HepG2 (cell line): ENCODE measurements at places on chromosomes 2 and 18. TPM values are rescaled to one million over a fixed set of nuclear protein-coding genes. Genes with fewer than 3 reads are reported as not detected.

The LONRF2 gene
- polyA plus RNA-seq = 0.01 TPM in 1 of 2 replicates, not detected in the other

The SERPINB7 gene
- not detected in 2 replicates for polyA plus RNA-seq

- DNase-seq = no peak
Measured at GRCh38 chr18:68402784-68403183, 312.1 kb downstream of the TMX3 start.

DNA sequence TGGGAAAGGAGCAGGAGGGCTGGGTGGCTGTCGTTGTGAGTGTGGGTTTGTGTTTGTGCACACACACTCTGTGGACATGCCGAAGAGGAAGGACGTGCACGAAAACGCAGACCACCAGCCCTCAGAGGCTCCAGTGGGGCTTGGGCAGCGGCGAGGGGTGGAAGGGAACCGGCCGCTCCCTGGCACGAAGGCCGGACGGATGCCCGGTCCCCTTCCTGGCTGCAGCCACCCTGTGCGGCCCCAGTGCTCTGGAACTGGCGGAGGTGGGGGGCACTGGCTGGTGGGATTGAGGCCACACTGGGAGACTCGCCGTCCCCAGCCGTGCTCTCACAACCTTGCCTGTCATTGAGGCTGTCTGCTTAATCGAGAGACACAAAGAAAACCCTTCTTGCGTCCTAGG lies 852.6 kb upstream of the SALL3 start:
- no peak for DNase-seq

GRCh38 chr2:21866316-21866715 lies 742.5 kb downstream of the TDRD15 start:
- no peak for DNase-seq

DNA sequence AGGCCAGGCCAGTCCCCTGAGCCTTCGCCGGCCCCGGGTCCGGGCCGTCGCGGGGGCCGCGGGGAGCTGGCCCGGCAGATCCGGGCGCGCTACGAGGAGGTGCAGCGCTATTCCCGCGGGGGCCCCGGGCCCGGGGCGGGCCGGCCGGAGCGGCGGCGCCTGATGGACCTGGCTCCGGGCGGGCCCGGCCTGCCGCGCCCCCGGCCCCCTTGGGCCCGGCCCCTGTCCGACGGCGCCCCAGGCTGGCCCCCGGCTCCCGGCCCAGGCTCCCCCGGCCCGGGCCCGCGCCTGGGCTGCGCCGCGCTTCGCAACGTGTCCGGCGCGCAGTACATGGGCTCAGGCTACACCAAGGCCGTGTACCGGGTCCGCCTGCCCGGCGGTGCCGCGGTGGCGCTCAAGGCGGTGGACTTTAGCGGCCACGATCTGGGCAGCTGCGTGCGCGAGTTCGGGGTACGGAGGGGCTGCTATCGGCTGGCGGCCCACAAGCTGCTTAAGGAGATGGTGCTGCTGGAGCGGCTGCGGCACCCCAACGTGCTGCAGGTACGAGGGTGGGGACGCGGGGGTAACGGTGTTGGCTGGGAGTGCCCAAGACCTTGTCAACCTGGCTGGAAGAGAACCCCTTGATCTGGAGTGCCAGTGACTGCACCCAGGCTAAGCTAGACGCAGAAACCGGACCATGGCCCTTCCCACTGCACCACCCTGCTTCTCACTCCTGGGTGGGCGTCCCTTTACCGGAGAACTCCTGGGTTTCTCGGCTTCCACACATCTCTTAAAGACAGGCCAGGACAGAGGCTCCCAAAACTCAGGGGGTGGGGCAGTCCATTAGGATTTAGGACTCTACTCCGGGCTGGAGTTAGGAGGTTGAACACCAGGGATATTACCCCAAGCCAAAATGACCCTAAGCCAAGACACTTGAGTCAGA lies 739 bp downstream of the PKDCC start:
- no peak for DNase-seq

GRCh38 chr2:163343316-163343715 lies 392.5 kb downstream of the FIGN start:
- no peak for DNase-seq

DNA sequence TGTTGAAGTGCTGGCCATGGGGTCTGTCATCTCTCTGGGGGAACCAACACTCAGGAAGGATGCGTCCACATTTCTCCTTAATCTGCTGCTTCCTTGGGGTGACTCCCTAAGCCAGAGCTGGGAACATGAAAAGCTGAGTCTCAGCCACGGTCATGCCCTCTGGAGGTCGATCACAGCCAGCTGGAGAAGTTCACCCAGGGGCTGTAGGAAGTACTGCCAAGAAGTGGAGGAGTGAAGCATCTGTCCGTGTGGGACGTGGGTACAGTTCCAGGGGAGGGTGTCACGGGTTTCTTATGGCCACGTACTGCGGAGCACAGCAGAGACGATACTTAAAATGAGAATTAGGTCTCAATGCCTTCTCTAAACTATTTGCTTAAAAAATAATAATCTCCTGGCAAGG lies 42.4 kb upstream of the IGFBP2 start:
- DNase-seq = no peak

GRCh38 chr2:118584062-118584749 lies 263.2 kb downstream of the EN1 start:
- no peak for DNase-seq

DNA sequence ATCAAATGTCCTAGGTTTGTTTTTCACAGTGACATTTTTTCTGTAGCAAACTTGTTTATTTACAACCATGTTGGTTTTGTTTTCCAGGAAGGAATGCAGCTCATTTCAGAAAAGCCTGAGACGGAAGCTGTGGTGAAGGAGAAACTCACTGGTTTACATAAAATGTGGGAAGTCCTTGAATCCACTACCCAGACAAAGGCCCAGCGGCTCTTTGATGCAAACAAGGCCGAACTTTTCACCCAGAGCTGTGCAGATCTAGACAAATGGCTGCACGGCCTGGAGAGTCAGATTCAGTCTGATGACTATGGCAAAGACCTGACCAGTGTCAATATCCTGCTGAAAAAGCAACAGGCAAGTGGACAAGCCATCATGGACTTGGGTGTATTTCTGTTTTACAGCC lies 79.2 kb upstream of the EML6 start:
- no peak for DNase-seq
